ENCODE measurements at places on chromosomes 7 and 10.
A peak's percentile ranks its signal among the peaks of the same experiment; 100 is the strongest.

DNA sequence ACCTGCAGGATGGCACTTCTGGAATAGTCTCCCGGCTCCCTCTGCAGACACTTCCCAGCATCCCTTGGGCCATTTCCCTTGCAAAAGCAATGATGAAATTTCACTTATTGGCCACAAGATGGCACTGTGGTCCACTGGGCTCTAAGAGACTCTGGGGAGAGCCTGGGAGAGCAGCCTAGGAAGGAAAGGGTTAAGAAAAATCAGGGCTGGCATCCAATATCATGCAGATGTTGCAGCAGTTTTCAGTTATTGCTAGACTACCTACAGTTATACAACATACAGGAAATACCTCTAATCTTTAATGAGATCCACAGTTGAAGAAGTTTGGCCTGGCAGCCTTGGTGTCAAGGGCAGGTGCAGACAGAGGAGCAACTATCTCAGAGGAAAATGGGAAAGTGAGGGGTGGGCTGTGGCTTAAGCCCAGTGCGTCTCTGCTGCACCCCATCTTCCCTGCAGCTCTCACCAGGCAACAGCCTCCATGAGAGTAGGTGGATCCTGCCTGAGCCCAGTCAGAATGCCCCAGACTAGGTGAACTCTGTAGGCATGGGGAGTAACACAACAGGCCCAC, 100.2 kb upstream of the PRSS58 start:
- DNase-seq, result peak; percentile 61

DNA sequence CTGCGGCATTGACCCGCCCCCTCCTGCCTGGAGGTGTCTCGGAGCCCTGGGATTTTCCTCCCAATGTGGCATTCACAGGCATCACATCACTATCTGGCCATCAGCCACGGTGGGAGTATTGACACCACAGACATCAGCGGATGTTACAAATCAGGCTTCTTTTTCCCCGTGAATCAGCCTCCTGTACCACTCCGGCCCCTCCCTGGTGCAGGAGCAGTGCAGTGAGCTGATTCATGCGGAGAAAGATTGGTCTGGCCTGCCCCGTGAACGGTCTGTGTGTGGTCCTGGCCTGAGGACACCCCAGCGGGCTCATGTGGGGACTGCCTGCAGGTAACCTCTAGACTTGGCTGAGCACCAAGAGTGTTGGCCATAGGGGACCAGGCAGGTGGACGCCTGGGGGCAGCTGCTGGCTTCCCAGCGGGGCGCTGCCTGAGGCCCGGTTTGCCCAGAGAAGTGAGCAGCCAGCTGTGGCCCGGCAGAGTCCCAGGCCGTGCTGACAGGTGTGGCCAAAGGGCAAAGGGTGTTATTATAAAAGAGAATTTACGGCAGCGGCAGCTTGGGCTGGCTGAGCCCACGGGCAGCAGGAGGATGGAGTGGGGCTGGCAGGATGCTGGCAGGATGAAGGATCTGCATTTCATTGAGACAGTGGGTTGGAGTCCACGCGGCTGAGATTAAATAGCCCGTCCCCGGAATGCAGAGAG, 32.1 kb upstream of the GNA12 start:
- DNase-seq, result no peak

DNA sequence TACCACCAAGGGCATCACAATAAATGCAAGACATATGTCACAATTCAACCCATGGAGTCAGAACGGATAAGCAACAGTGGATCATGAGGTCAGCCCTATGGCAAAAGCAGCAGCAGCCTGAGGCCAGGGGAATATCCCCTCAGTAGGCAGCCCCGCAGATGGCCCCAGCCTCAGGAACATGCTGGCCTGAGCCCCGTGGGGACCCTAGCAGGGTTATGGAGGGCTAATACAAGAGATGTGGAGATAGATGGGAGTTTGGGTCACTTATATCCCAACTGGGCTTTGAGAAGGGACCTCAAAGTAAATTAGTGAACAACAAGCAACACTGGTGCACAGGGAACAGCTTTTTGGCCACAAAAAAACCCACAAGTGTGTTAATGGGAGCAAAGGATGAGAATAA, 9.1 kb downstream of the TMEM72 start:
- DNase-seq, result no peak

DNA sequence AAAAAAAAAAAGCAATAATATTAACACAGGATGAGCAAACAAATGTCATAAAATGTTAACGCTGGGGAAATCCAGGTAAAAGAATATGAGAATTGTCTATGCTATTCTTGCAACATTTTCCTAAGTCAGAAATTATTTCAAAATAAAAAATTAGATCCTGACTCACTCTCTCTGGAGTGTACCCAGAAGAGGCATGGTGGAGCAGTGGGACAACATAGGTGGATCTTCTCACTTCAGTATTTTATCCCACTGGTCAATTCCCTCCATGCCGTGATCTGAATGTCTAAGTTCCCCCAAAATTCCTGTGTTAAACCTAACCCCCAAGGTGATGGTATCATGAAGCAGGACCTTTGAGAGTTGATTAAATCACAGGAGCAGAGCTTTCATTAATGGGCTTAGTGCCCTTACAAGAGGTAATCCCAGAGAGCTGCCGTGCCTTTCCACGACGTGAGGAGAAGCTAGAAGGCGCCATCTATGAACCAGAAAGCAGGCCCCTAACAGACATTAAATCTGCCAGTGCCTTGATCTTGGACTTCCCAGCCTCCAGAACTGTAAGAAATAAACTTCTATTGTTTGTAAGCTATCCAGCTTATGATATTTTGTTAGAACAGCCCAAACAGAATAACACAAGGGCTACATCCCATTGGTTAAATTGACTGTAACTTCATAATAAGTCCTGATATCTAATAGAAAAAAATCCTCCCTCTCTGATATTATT, 35.2 kb downstream of the USP6NL start:
- DNase-seq, result no peak

DNA sequence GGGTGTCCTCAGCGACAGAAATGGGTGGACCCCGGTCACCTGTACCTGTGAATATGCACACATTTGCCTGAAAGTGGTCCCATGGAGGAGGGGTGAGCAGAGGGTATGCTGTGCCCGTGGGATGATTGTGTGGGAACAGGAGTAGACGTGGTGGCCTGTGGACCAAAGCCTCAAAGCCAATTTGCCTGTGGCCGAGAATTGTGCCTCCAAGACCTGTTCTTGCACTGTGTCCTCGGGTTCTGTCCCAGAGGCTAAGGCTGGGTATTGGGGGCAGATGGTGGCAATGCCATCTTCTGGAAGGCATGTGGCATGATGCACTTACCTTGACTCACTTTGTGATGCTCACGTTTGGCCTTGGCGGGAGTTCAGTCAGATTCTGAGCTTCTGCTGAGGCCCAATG, 351.0 kb downstream of the TCERG1L start:
- no peak for DNase-seq

GRCh38 chr10:52566471-52567246, 205.9 kb downstream of the MBL2 start:
- DNase-seq, result peak; percentile 10

- no peak for DNase-seq
Observed at GRCh38 chr7:40986351-40986873, 716.5 kb downstream of the INHBA start.

DNA sequence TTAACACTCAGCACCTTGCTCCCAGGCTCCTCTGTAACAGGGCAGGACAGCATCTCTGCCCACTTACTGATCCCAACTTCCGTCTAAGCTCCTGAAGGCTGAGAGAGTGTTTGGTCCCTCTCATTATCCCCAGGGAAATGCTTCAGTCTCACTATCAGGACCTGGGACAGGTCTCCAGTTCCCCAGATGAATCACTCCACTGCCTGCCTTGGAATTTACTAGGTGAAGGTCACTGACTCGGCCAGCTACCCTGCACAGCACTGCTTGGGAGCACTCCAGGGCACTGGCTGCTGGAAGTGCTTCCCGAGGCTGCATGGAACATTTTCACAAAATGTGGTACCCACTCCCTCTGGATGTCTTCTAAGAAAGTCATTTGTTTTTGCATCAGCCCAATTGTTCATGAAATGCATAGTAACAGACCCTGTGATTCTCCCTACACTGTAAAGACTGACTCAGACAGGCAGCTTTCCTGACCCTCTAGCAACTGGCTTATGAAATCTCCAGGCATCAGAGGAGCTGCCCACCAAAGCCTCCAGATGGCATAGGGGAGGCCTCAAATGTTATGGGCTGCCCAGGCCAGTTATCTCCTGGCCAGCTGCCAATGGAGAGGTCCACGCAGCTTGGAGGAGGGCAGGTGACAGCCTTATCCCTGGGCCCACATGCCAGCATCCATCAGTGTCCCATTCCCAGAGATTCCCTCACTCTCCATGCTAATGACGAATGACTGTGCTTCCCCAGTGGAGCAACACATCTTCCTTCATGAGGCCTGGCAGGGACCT, 89.1 kb downstream of the GFRA1 start:
- DNase-seq, result no peak

GRCh38 chr7:104839842-104840241, 174.2 kb upstream of the KMT2E start:
- no peak for DNase-seq

DNA sequence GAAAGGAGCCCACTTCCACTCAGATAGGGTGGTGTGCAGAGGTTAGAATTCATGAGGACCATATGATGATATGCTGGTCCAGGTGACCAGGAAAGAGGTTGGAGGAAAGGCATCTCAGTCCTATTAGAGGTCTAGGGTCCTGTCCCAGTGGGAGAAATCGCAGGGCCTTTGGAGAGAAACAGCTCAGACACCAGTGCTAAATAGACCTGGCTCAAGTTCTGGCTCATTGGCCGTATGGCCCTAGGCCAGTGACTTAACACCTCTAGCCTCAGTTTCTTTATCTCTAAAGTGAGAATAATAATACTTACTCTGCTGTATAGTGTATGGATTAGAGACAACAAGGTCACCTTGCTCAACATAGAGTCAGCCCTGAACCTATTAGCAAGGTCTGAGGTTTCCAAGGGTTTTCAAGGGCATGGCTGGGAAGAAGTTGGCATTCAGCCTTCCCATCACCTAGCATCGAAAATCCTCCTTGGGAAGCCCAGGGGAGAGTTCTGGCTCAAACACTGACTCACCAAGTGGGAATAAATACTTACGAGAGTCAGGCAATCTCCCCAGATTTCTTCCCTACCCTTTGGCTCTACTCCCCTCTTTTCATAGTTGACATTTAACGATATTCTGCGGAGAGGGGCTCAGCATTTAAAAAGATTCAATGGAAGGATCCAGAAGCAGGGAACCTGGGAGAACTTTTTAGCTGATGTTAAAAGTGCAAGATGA, 473.1 kb upstream of the PODXL start:
- no peak for DNase-seq

DNA sequence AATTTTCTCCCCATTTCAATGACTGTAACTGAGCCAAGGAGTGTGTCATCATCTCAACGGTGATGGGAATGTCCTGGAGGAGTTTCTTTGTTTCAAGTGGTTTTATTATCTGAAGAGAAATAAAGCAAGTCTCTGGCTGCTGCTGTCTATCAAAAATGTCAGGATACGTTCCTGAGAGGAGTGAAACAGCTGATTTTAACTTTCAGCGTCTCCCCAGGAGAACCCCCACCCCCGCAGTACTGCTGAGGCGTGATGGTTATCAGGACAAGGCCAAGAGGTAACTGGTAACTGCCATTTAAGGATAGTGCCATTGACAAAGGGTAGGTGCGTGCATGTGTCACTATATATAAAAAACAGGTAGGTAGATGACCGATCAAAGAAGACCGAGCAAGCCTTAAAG, 70.3 kb upstream of the LRGUK start:
- no peak for DNase-seq

- DNase-seq, result no peak
Observed at GRCh38 chr7:108024538-108024937, 21.6 kb upstream of the LAMB1 start.

DNA sequence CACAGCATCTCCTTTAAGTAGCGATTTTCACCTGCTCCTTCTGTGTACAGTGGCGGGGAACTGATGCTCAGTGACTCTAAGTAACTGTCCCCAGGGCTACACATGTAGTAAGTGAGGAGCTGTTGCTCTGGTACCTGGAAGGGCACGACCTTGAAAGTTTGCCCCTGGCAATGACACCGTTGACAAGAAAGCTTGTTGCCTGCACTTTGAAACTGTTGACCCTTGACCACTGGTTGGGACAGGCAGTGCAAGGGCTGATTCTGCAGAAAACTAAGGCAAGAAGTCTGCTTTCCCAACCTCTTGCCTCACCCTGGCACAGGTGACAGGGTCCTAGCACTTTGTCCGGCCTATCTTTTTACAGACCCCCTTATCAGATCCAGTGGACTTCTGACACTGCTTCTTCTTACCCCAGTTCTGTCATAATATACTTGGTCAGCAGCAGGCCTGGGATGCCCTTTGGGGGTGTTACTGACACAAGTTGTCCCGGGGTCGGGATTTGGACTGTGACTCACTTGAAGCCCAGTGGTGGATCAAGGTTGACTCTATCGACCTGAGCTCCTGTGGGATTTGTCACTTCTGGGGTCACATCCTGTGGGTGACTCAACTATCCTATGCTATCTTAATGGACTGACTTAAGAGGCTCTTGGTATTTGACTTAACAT, 5.8 kb downstream of the ACSL5 start:
- no peak for DNase-seq

GRCh38 chr10:60823324-60823723, 45.0 kb downstream of the CDK1 start:
- DNase-seq, result no peak

DNA sequence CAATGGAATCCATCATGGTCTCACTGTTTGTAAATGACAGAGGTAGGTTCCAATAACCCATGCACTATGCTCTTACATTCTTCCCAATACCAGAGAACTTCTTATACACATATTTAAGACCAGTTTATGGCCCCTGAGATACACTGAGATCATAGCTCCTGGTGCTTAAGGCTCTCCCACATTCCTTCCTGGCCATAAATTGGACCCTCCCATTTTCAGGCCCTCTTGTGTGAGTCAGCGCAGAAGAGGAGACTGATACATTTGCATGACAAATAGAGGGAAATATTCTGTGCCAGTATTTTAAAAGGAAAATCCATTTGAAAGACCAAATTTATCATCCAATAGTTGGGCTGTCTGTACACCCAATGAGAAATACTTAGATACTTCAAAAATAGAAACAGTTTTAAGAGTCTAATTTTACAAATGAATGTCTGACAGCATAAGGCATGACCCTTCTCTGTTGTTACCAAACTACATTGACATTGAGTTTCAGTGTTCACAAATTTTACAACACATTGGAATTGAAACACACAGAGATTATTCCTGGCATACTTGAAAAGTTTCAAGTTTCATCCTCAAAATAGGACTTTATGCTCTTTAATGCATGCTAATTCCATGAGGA, 35.3 kb downstream of the SLC16A9 start:
- no peak for DNase-seq

DNA sequence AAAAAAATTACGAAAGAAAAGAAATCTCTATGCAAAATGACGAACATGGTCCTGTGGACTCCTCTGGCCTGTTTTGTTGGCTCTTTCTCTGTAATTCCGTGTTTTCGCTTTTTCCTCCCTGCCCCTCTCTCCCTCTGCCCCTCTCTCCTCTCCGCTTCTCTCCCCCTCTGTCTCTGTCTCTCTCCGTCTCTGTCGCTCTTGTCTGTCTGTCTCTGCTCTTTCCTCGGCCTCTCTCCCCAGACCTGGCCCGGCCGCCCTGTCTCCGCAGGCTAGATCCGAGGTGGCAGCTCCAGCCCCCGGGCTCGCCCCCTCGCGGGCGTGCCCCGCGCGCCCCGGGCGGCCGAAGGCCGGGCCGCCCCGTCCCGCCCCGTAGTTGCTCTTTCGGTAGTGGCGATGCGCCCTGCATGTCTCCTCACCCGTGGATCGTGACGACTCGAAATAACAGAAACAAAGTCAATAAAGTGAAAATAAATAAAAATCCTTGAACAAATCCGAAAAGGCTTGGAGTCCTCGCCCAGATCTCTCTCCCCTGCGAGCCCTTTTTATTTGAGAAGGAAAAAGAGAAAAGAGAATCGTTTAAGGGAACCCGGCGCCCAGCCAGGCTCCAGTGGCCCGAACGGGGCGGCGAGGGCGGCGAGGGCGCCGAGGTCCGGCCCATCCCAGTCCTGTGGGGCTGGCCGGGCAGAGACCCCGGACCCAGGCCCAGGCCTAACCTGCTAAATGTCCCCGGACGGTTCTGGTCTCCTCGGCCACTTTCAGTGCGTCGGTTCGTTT, 83.5 kb upstream of the SLF2 start:
- peak; percentile 8 for DNase-seq

Data from OCI-LY7 (cell line).